ENCODE measurements at places on chromosomes 3 and 15. TPM values are rescaled to one million over a fixed set of nuclear protein-coding genes. Genes with fewer than 3 reads are reported as not detected.
A peak's percentile ranks its signal among the peaks of the same experiment; 100 is the strongest.

DNA sequence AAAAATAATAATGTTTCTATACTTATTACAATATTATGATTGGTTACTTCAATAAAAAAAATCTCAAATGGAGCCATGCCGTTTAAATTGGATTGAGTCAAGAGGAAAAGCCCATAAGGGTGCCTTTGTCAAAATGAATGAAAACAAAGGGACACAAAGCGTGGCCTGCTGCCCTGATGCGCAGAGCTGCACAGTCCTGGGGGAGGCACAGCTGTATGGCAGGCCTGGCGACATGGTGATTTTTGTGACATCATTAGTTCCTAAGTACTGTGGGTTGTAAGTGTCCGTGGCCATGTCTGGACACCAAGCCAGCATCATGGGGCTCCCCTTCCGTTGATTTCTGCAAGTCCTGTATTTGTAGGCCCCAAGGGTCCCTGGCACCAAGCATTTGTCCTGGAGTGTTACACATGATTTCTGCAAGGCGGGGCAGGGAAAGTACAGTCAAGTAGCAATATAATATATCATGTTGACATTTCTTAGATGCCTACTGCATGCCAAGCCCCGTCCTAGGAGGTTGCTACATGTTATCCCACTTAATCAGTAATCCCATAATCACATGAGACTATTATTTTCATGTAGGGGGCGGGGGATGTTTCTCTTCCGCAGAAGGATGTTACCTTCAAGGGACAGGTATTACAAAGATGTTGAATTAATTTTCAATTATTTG lies 59.7 kb downstream of the GHSR start:
- DNase-seq = no peak

GRCh38 chr3:49081429-49081828 lies 12.4 kb downstream of the QRICH1 start:
- no peak for DNase-seq

Gene MRPS11
- total RNA-seq = 51.1 TPM

- DNase-seq = peak; percentile 60
Observed at GRCh38 chr3:123788710-123789109, 95.4 kb downstream of the MYLK start.

GRCh38 chr3:82973791-82974190 lies 1212.3 kb upstream of the GBE1 start:
- no peak for DNase-seq

Gene GPR149
- not detected for total RNA-seq

GRCh38 chr3:186669378-186670084 lies 3.7 kb downstream of the HRG start:
- no peak for DNase-seq

DNA sequence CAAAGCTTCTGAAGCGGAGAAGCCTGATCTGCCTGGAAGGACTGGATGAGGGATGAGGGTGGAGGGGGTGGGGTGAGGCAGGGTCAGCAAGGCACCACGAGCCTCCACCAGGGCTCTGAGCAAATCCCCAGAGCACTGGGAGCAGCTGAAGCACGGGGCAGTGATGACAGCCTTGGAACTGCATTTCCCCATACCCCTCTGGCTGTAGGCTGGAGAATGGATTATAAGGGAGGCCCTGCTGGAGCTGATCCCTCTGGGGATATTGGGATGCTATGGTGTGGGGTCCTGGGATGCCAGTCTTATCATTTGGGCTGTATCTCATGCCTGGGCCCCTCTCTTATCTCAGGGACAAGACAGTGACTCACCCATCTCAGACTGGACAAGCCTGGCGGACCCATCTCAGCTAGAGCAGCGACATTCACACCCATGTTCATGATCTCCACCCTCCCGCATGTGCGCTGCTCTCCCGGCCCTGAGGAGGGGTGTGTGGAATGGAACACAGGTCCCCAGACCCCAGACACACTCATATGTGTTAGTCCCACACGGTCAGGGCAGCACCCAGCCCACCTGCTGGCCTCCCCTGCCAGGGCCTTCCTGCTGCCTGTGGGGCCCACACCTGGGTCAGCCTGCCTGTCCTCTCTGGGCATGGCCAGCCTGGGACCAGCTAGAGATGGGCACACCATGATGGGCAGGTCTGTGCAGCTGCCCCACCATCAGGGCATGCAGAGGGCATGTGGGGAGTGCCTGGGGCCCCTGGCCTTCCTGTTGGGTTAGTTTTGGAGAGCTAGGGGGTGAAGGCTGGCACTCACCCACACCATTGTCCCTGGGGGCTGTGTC lies 97.1 kb downstream of the FBLN2 start:
- no peak for DNase-seq

- DNase-seq = peak; percentile 34
Observed at GRCh38 chr3:195260280-195260905, 10.6 kb downstream of the XXYLT1 start.

DNA sequence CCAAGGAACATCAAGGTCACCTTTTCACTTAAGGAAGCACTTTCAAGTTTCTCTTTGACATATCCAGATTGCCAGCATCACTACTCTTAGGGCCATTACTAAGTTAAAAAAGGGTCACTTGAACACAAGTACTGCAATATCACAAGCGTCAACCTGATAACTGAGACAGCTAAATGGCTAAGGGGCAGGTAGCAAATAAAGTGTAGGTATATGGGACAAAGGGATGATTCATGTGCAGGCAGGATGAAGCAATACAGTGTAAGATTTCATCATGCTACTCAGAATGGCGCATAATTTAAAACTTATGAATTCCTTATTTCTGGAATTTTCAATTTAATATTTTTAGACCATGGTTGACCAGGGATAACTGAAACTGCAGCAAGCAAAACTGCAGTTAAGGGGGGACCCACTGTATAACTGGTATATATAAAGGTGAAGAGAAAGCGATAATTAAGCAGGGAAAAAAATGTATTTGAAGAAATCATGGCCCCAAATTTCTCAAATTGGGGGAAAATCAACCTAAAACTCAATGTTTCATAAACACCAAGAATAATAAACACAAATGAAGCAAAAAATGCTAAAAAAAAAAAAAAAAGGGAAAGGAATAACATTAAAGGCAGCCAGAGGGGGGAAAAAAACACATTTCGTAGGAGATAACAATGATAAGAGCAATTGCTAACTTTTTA lies 13.1 kb downstream of the CCR1 start:
- DNase-seq = no peak

DNA sequence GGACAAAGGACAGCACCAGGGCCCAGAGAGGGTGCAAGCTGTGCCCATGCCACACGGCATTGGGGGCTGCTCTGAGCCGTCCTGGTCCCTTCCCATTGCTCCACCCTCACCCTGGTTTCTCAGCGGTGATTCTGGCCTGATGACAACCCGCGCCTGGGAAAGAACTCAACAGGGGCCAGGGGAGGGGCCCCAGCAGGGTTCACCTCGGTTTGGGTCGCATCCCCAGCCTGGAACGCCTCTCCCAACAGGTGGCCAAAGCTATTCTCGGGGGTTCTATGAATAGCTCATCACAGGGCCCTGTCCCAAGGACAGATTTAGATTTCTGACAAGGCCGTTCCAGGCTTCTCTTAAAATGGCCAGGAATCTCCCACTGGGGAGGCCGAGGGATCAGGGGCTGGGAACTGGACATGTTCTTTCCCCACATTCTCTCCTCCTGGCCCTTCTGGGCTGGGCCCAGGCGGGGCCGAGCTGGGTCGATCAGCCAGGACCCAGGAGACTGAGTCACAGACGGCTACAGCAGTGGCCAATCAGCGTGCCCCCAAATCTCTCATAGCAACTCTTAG lies 17.9 kb downstream of the GRIP2 start:
- no peak for DNase-seq

DNA sequence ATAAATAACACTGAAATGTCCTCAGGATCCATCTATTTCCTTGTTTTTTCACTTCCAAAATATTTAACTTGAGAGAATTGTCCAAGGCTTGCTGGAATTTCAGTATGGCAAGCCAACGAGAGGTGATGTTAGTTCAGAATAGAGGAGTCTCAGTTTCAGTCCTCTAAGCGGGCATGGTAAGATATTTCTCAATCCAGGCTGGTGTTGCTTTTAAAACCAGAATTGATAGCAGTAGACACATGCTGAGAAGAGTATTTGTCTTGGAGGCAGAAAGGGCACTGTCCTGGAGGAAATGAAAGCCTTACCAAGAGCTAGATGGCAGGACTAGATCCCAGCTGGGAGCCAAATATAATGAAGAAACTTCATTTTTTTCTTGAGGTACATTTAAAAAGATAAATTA lies 23.1 kb downstream of the PHLDB2 start:
- DNase-seq = no peak

Gene IMP3
- total RNA-seq = 103 TPM

Gene ENTPD3
- not detected for total RNA-seq

Gene GOLGA6D
- not detected for total RNA-seq

- DNase-seq = peak; percentile 14
Observed at GRCh38 chr3:27943106-27943505, 221.0 kb upstream of the EOMES start.

DNA sequence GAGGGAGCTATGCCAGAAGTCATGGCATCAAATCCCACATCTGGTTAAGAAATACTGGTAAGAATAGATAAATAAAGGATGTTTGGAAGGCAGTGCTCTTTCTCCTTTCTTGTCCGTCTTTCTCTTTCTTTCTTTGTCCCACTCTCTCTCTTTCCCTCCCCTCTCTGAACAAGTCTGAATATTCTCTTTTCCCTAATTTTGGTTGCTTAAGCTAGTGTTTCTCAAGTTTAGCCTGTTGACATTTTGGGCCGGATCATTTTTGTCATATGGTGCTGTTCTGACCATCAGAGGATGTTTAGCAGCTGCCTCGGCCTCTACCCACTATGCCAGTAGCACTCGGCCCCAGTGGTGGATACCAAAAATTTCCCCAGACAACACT lies 405.3 kb upstream of the C2CD4B start:
- no peak for DNase-seq

GRCh38 chr3:1442271-1442670 lies 349.4 kb downstream of the CNTN6 start:
- DNase-seq = no peak

DNA sequence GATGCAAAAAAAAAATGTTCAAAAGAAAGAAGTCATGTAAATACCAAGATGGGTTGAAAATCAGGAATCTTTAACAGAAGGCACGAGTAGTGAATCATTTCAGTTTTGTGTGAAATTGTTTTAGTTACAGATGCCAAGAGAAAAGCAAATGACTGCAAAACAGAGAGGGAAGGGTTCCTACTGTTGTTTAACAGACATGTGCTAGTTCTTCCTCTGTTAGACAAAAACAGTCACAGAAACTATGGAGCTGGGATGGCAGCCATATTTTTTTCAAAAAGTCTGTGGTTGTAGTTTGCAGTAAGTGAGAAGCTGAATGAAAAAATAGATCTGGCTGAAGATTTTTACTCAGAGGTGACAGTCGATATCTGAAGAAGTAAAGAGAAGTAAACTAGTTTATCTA lies 511.9 kb downstream of the ZIC1 start:
- DNase-seq = no peak

DNA sequence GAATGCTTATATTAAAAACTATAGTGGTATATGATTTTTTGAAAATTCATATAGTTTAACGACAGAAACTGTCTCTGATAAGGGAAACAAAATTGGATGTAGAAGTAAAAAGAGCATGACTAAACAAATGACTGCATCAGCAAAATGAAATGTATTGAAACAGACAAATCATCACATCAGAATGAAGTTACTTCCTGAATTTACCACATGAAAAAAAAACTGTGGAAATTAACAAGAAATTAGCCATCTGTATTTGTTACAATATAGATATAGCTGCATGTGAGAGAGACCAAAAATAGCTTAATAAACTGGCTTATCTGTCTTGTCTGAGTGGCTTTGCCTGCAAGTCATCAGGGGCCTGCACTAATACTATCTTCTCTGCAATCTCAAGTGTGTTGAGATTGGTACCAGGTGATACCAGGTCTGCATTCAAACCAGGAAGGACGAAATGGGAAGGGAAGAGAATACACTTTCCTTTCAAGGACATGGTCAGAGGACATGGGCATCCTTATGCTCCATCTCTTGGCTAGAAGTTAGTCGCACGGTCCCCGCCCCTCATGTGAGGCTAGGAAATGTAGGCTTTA lies 388.7 kb downstream of the GRM7 start:
- no peak for DNase-seq

DNA sequence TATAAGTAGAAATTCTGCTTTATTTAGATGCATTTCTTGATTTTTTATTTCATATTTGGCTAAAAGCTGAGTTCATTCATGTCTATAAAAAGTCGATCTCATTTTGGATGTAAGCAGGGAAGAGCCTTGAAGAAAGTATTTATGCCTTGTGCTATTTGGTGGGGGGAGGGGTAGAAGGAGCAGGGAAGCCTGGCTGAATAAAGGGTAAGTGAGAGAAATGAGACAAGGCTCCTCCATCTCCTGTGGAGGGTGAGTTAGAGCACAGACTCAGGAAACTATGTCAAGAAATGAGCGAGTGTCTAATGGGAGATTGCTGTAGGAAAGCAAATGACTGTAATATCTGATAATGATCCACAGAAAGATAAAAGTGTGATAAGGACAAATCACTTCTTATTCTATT lies 121.8 kb upstream of the ATP11B start:
- no peak for DNase-seq

DNA sequence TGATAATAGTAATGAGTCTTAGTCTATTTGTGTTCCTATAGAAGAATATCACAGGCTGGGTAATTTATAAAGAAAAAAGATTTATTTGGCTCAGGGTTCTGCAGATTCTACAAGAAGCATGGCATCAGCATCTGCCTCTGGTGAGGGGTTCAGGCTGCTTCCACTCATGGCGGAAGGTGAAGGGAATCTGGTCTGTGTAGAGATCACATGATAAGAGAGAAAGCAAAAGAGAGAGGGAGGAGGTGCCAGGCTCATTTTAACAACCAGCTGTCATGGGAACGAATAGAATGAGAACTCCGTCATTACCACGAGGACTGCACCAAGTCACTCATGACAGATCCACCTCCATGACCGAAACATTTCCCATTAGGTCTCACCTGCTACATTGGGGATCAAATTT lies 664.0 kb upstream of the SGO1 start:
- DNase-seq = no peak

Gene C3orf85
- total RNA-seq = not detected

Measured in A172 (cell line).